ENCODE measurements at places on chromosomes 16 and 17. TPM values are rescaled to one million over a fixed set of nuclear protein-coding genes. Genes with fewer than 3 reads are reported as not detected.

The ENPP7 gene
- not detected for total RNA-seq

The SLC7A6OS gene
- 17.3 TPM for total RNA-seq

The C1QTNF8 gene
- 0.74 TPM for total RNA-seq

The CLDN9 gene
- 5.3 TPM for total RNA-seq

The CHD9NB gene
- 33.0 TPM for total RNA-seq

The NPIPA3 gene
- total RNA-seq, result not detected

The NEUROD2 gene
- total RNA-seq, result not detected

The TERB1 gene
- not detected for total RNA-seq

The CSH2 gene
- total RNA-seq, result not detected

The UTP4 gene
- total RNA-seq, result 18.1 TPM

The TVP23A gene
- total RNA-seq, result 0.25 TPM

Data from lung (tissue), 17 donors.